ENCODE measurements at places on chromosomes 5 and 9. TPM values are rescaled to one million over a fixed set of nuclear protein-coding genes. Genes with fewer than 3 reads are reported as not detected.

DNA sequence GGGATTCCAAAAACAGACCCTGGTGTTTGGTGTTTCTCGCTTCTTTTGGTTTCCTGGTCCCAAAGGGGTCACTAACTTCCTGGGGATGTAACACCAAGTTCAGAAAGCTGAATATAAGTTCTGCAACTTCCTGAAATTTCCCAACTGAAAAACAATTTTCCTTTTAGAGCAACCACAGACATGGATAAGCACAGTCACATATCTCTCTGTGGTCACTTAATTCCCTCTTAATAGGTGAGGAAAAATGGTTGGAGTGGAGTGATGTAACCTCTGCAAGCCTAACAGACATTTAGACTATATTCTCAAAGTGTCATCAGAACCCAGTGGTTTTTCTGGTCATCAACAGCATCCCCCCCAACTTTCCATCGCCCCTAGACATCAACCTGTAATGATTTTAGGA, 135.3 kb downstream of the PRELID2 start:
- no peak overlapping the region for H3K4me3 ChIP-seq
- no peaks in the 10 kb centered on the region for H3K36me3 ChIP-seq
- no peak for DNase-seq
- no peaks in the 10 kb centered on the region for H3K27me3 ChIP-seq

- no peaks in the 10 kb centered on the region for H3K27me3 ChIP-seq
- H3K4me1 ChIP-seq, result no peaks in the 10 kb centered on the region
- no peak for DNase-seq
- no peaks in the 10 kb centered on the region for H3K36me3 ChIP-seq
- no peak overlapping the region for H3K27ac ChIP-seq
These were observed 59.1 kb upstream of the NIPAL4 start for GRCh38 chr5:157400741-157401495.

DNA sequence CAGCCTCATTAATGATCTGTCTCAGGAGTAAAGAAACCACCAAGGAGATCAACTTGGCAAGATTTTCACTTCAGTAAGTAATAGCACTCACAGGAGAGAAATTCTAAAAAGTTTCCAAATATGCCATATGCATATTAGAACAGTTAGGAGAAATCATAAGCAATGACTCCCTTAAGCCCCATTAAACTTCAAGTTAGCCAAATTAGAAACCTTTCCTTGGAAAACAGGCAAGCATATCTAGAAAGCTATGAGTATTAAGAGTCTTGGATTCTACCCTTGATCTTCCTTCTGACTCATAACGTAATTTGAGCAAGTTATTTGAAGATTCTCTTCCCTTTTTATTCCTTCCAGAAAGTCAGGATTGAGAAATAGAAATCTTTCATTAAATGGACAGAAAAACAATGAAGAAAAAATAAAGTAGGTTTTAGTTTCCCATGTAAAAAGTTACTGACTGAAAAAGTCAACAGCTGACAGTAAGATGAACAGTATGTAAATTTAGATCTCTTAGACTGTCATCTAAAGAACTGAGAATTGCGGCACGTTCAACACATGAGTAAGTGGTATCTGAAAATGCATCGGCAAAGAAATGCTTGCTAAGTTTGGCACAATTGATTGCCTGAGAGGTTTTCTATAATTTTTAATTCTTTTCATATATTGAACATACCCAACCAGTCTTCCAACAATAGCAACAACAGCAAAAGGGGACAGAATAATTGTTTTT, 565.7 kb upstream of the FTMT start:
- H3K4me3 ChIP-seq, result no peak overlapping the region
- no peaks in the 10 kb centered on the region for H3K4me1 ChIP-seq
- H3K27me3 ChIP-seq, result no peaks in the 10 kb centered on the region

DNA sequence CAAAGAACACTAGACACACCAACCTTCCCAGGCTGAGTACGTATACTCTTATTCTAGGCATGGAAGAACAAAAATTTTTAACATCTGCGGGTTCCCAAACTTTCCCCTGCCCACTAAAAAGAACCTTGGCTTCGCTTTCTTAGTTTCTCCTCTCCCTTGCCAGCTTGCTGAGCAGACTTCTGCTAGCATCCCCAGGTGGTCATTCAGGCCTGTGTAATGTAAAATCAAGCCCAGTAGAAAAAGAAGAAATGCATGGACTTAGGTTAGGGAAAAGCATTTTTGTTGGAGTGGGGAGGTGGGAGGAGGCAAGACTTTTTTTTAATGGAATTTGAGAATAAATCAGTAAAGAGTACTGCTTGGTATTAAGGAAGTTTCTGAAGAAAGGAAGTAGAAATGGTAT, 331.0 kb upstream of the TLE4 start:
- H3K36me3 ChIP-seq, result no peaks in the 10 kb centered on the region
- peaks cover 3% of the 10 kb centered on the region for H3K27me3 ChIP-seq
- DNase-seq, result no peak
- no peaks in the 10 kb centered on the region for H3K4me1 ChIP-seq
- H3K4me3 ChIP-seq, result no peak overlapping the region

DNA sequence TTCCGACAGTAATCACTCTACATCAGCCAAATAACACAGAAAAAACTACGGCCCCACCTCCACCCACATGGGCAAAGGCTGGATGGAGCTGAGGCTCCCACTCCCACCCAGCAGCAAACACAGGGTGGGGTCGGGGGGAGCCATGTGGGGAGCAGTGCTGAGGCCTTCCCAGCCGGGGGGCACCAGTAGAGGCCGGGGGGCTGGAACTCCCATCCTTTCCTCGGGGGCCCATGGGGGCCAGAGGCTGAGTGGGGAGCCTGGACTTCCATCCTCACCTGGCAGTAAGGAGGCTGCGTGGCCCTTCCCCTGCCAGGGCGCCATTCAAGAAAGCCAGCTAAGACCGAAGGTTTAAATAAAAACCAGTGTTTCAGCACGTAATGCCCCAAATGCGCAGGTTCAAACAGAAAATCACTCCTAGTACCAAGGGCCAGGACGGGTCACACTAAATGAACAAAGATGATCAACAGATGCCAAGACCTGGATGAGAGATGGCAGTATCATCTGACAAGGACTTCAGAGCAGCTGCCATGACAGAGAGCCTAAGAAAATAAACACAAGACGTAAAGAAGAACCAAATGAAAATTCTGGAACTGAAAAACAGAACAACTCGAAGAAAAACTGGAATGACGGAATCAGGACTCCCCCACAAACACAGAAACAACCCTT, 9.4 kb downstream of the CCDC127 start:
- H3K4me1 ChIP-seq, result no peaks in the 10 kb centered on the region
- H3K36me3 ChIP-seq, result peaks cover 17% of the 10 kb centered on the region
- DNase-seq, result no peak
- H3K4me3 ChIP-seq, result no peak overlapping the region

DNA sequence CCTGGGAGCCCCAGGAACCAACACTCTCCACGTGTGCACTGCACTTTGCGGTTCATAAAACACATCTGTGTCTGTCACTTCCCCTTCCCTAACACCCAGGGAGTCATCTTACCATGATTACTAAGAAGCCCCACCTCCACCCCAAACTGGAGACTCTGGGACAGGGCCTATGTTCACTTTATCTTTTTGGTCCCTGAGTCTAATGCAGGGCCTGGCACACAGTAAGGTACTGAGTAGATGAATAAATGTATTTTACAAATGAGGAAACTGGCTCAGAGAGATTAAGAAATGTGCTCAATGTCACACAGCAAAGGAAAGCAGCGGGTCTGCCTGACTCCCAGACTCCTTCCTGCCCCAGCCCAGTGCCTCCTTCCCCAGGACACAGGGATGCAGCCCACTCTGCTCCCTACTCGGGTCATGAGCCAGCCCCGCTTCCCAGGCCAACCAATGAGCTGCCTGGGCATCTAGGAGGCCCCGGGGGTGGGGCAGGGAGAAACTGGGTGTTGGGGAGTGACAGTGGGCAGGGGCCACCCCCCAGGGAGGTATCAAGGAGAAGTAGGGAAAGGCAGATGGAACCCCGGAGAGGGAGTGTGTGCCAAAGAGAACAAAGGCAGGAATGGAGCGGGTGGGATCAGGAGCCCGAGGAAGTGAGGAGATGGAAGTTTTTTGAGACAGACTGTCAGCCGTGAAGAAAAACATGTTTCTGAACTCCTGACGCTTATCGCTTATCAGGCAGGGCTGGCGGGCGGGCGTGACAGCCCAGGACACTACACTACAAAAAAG, 30.5 kb downstream of the SHB start:
- no peaks in the 10 kb centered on the region for H3K27me3 ChIP-seq
- peak overlapping the region; percentile 77 for H3K27ac ChIP-seq
- peak; percentile 77 for DNase-seq
- H3K4me3 ChIP-seq, result no peak overlapping the region
- H3K4me1 ChIP-seq, result peaks cover 54% of the 10 kb centered on the region

DNA sequence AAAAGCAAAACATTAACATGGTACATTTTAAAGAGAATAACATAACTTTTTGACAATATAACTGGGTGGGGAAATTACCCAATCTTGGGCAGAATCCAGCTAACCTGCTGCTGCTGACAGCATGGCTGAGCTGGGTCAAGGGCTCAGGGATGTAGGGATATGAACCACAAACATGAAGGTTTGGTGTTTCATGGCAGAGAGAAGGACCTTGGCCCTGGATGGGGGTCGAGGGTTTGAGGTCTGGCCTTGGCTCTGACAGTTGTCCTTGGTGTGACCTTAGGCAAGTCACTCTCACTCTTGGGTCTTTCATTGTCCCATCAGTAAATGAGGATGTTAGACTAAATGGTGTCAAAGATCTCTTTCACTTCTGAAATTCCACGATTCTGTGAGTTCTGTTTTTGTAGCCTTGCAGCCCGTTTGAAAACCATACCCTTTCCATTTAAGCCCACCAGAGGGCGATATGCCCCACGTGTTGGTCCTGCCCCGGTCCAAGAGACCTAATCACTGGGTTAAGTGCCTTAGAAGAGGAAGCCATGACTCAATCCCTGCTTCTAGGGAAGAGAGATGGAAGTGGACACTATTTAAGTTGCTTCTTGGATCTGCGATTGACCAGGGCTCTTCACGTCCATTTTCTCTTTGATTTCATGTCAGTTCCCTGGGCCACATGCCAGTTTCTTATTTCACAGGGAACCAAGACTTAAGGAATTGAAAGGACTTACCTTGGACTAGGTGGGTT, 56.8 kb upstream of the TEX48 start:
- H3K36me3 ChIP-seq, result no peaks in the 10 kb centered on the region
- DNase-seq, result peak; percentile 89
- no peak overlapping the region for H3K4me3 ChIP-seq
- no peaks in the 10 kb centered on the region for H3K27me3 ChIP-seq

GRCh38 chr5:78647838-78648358, 674 bp downstream of the LHFPL2 start:
- DNase-seq, result peak; percentile 50
- H3K27me3 ChIP-seq, result no peaks in the 10 kb centered on the region
- peaks cover 16% of the 10 kb centered on the region for H3K4me1 ChIP-seq

GRCh38 chr5:134877159-134877558, 3.0 kb downstream of the TXNDC15 start:
- peaks cover 3% of the 10 kb centered on the region for H3K4me1 ChIP-seq
- H3K36me3 ChIP-seq, result peaks cover 4% of the 10 kb centered on the region

ANKRD18B gene
- 12.2 TPM for total RNA-seq

IFNA13 gene
- total RNA-seq, result not detected

RMRP gene
- total RNA-seq, result 22,385 TPM

KCNT1 gene
- not detected for total RNA-seq

CBY3 gene
- not detected for total RNA-seq

SLC28A3 gene
- total RNA-seq, result not detected

CKMT2 gene
- total RNA-seq, result not detected

FBN2 gene
- 57.4 TPM for total RNA-seq

APC gene
- total RNA-seq, result 39.6 TPM

Data from endothelial cell of umbilical vein (primary cell).